ENCODE measurements at places on chromosomes 4 and X. TPM values are rescaled to one million over a fixed set of nuclear protein-coding genes. Genes with fewer than 3 reads are reported as not detected.

The MTMR8 gene
- under 0.01 TPM for total RNA-seq

- peak overlapping the region; percentile 93 for H3K27ac ChIP-seq
- H3K27me3 ChIP-seq, result no peaks in the 10 kb centered on the region
- H3K4me3 ChIP-seq, result no peak overlapping the region
- DNase-seq, result peak; percentile 77
Observed at GRCh38 chr4:26736621-26737020, 124.0 kb upstream of the STIM2 start.

The L1CAM gene
- 0.36 TPM for total RNA-seq

The ITIH6 gene
- total RNA-seq, result not detected

DNA sequence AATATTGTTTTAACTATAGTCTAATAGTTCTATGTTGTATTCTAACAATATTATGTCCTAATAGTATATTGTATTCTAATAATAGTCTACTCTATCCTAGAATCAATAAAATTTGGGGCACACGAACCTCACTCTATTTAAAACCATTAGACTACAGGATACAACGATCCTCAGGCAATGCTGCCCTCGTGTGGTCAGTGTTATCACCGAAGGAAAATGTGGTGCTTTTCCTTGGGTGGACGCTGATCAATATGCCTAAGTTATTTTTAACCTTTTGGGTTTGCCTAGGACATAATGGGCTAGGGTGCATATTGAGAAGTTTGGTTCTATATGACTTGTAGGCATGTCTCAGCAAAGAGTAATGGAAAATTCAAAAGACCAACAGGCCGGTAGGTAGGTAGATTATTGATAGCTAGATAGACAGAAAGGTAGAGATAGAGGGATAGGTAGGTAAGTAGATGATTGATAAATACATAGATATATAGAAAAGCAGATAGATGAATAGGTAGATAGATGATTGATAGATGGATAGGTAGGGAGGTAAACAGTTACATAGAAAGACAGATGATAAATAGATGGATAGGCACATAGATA is 75.1 kb downstream of the PRKX start:
- no peak overlapping the region for H3K27ac ChIP-seq
- H3K4me1 ChIP-seq, result no peaks in the 10 kb centered on the region
- peaks cover 8% of the 10 kb centered on the region for H3K36me3 ChIP-seq
- no peaks in the 10 kb centered on the region for H3K27me3 ChIP-seq
- peak; percentile 48 for DNase-seq

- no peak overlapping the region for H3K4me3 ChIP-seq
Observed at GRCh38 chrX:41381685-41382084, 47.7 kb downstream of the DDX3X start.

- H3K36me3 ChIP-seq, result no peaks in the 10 kb centered on the region
- DNase-seq, result no peak
- no peak overlapping the region for H3K4me3 ChIP-seq
- H3K27ac ChIP-seq, result no peak overlapping the region
Observed at GRCh38 chrX:7690842-7691241, 152.1 kb upstream of the VCX start.

The MAGEA8 gene
- total RNA-seq, result not detected

The XAGE2 gene
- not detected for total RNA-seq

DNA sequence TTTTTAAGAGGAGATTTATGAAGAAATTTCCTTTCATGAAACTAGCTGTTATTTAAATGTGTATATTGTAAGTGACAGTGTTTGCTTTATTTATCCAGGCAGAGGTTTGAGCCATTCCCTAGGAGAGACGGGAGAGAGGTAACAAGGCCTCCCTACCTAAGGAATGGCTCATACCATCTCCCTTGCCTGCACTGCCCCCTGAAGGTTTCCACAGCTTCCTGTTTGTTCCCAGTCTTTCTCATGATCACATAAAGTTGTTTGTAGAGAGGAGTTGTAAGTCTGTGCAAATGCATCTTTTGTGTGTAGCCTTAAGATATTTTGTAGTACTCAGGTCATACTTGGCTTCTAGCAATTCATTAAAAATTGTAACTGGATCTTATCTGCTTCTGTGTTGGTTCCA is 1504.5 kb upstream of the PCDH10 start:
- H3K4me1 ChIP-seq, result no peaks in the 10 kb centered on the region
- peak; percentile 2 for DNase-seq
- no peaks in the 10 kb centered on the region for H3K36me3 ChIP-seq
- H3K4me3 ChIP-seq, result no peak overlapping the region
- H3K27ac ChIP-seq, result no peak overlapping the region

The FHIP1A gene
- 0.18 TPM for total RNA-seq

DNA sequence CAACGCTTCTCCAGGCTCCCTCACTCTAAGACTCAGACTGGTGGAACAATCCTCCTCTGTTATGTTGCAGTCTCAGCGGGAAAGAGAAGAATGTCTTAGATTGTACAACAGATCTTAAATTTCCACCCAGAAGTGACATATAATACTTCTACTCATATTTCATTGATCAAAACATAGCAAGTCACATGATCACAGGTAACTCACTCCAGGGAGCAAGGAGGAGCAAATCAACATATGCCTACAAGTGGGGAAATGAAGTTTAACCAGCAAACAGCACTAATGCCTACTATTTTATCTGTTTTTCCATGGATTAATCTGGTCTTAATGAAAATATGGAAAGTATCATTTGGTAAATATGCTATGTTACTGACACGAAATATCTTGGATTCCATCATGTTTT is 819.8 kb downstream of the CCSER1 start:
- no peak for DNase-seq
- H3K4me3 ChIP-seq, result no peak overlapping the region
- no peaks in the 10 kb centered on the region for H3K36me3 ChIP-seq

DNA sequence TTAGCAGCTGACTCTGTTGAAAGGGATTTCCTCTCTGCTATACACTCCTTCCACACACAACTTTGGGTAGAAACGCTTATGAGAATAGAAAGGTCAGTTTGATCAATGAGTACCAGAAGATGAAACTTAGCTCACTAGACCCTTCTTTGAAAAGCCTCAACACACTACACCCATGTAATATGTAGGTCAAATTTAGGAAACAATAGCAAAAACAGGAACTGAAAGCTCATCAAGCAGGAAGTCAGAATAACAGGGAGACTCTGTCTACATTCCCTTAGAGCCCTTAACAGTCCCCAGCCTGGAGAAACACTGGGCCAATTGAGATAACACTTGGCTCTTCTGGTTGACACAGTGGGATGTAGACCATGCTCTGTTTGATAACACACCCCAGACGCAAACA is 30.7 kb downstream of the SRPX2 start:
- peaks cover 5% of the 10 kb centered on the region for H3K4me1 ChIP-seq
- H3K4me3 ChIP-seq, result no peak overlapping the region
- no peak for DNase-seq
- peaks cover 2% of the 10 kb centered on the region for H3K36me3 ChIP-seq

DNA sequence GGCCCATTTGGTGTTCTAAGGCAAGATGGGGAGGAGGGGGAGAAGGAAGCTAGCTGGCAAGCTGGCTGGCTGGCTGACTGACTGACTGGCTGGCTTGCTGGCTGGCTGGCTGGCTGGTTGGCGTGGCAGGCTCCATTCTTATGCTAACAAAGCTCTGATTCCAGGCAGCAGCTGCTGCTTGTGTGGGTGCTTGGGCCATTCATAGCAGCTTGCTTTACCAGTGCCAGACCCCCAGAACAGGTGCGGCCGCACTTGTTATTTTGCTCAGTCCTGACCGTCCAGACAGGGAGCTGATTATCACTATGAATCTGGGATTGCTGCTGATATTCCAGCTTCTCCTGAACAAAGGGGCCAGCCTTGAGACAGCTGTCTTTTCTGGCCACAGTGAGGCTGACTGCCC is 131.2 kb upstream of the PAK3 start:
- peaks cover 5% of the 10 kb centered on the region for H3K27me3 ChIP-seq
- no peaks in the 10 kb centered on the region for H3K36me3 ChIP-seq
- no peak overlapping the region for H3K4me3 ChIP-seq
- H3K4me1 ChIP-seq, result no peaks in the 10 kb centered on the region

The ZMAT1 gene
- total RNA-seq, result not detected

The GPM6B gene
- 5.9 TPM for total RNA-seq

The IL21 gene
- not detected for total RNA-seq

DNA sequence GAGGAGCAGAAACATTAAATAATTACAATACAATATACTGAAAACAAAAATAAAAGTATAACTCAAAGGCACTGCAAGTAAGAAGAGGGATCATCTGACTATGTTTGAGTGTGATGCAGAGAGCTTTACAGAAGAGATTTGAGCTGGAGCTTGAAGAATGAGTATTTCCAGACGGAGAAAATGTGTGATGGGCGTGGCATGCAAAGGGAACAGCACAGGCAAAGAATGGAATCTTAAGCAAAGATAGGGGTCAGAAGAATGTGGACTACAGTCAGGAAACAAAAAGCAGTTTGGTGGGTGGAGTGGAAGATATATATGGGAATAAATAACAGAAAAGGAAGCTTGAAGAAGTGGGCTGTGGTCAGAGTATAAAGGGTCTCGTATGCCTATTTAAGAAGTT is 45.5 kb downstream of the OPHN1 start:
- no peak for DNase-seq
- H3K27me3 ChIP-seq, result no peaks in the 10 kb centered on the region
- no peaks in the 10 kb centered on the region for H3K4me1 ChIP-seq

The FAM241A gene
- under 0.01 TPM for total RNA-seq

- H3K27ac ChIP-seq, result peak overlapping the region; percentile 55
- peak; percentile 50 for DNase-seq
- H3K27me3 ChIP-seq, result no peaks in the 10 kb centered on the region
- no peaks in the 10 kb centered on the region for H3K36me3 ChIP-seq
- no peak overlapping the region for H3K4me3 ChIP-seq
Observed at GRCh38 chr4:119736559-119736958, 108.0 kb upstream of the PDE5A start.
